DND-41 (cell line): ENCODE measurements at places on chromosomes 16 and 17.

DNA sequence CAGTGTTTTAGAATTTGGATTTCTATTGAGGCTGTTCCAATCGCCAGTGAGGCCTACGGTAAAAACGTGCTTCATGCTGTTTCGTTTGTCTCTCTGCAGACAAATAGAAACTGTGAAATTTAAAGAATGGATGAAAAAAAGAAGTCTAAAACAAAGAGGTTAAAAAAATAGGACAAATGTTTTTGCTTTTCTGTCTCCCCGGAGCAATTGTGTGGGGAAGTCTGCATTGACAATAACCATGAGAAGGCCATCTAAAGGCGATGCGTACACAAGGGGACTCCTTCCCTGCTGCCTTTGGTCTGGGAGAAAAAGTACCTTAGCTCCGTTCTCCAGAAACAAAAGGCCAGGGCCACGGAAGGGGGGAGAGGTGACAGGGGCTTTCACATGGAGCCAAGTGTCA lies 4.6 kb upstream of the ZFHX3 start:
- DNase-seq, result no peak

DNA sequence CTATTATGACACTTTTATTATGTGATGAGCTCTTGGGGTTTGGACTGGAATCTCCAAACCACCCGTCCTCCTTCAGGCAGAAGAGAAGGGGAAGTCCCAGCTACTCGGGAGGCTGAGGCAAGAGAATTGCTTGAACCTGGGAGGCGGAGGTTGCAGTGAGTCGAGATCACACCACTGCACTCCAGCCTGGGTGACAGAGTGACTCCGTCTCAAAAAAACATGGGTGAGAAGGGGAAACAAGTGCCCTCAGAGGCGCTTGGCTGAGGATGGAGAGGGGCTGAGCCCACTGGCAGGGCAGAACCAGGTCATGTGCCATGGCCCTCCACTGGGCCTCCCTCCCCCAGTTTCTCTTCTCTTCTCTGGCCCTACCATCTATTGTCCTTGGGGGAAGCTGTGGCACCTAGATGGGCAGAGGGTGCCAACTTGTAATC lies 120.9 kb upstream of the SMURF2 start:
- no peak for DNase-seq

- DNase-seq, result no peak
Observed at GRCh38 chr16:85856585-85856984, 42.4 kb upstream of the IRF8 start.

GRCh38 chr17:68559316-68559715 lies 41.9 kb downstream of the FAM20A start:
- DNase-seq, result no peak

- no peak for DNase-seq
Observed at GRCh38 chr17:12097326-12097725, 76.6 kb downstream of the MAP2K4 start.

DNA sequence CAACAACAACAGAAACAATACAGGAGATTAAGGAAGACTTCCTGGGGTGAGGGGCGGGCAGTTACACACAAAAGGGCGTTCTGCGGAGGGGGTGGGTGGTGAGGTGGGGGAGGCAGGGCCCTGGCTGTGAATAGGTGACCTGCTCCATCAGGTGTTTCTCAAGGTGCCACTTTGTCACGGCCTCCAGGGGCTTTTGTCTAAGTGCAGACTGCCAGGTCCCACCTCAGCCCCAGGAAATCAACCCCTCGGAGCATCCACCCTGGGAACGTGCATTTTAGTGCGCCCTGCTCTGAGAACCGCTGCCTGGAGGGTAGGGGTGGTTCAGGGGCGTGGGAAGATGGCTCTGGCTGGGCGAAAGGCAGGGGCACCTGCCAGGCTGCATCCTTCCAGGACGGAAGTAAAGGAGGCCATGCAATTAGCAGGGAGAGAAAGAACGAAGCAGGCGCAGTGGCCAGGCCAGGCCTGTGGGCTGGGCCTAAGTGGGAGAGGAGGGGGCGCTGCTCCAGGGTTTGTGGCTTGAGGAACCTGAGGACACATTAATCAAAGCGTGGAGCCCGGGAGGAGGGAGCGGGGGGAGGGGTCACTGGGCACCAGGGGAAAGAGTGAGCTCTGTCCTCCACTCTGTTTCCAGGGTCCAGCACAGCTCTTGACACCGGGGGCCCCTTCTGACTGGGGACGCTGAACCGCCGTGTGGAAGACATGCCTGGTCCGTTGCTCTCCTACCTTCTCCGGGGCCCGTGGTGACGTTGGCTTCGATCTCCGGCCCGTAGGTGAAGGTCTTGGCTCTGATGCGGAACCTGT lies 49.4 kb upstream of the CDC42EP4 start:
- no peak for DNase-seq

GRCh38 chr17:19410091-19410490 lies 941 bp upstream of the RNF112 start:
- DNase-seq, result no peak

GRCh38 chr16:73473713-73474112 lies 425.8 kb upstream of the ZFHX3 start:
- no peak for DNase-seq

DNA sequence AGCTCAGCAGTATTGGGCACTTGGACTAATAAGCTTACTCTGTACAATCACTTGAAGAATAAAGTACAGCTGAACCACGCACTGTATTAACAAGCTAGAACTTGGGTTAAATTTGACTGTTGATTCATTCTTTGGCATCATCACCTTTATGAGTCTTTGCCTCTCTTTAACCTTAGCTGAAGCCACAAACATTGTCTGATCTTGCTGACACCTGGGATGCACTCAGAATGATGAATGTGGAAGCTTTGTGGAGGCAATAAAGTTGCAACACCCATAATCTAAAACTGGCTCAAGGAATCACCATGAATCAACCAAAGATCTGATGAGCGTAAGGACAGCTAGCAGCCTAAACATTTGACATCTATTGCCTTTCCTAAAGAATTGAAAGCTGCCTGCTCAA lies 590.6 kb upstream of the SOX9 start:
- no peak for DNase-seq

DNA sequence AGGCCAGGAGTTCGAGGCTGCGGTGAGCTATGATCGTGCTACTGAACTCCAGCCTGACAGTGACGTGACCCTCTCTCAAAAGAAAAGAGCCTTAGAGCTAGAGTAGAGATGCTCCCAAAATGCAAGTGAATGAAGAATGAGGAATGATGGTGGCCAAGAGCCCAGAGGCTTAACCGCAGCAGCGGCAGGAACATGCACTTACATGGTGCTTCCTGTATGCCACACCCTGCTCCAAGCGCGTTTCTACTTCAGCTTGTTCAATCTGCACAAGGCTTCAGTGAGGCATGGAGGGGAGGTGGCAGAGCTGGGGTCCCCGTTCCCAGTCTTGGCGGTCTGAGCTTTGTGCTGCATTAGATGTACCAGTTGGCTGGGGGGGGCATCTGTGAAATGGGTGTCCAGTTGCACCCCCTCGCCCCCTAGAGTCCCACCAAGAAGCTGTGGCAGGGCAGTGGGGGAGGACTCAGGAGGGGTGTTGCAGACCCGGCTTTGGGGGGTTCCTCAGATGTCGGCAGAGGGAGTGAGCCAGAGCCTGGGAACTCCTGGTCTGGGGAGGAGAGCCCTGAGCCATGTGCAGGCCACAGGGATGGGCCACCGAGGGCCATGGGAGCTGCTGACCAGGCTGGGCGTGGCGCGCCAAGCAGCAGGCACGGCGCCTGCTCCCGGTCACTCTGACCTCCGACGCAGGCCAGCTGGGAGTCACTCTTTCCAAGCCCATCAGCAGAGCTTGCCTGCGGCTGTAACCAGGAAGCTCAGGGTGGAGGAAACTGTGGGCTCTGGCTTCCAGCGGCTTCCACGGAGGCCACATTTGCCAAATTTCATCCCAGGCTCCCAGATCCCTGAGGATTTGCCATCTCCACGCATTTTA lies 260.1 kb downstream of the PARN start:
- DNase-seq, result no peak

- no peak for DNase-seq
Observed at GRCh38 chr16:88295671-88296436, 86.9 kb upstream of the ZNF469 start.

DNA sequence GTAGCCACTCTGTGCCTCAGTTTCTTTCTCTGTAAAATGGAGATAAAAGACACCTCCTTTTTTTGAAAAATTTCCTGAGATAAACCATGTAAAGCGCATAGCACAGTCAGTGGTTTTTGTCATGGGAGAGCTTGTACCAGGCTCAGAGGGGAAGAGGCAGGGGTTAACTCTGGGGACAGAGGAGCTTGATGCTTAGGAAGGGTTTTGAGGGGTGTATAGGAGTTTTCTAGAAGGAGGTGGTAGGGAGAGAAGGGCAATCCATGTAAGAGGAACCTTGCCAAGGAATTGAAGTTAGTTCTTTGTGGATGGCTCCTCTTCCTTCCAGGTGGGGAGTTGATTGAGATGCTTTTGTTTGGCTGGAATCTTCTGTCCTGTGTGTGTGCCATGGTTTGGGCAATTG lies 131.9 kb upstream of the GSE1 start:
- DNase-seq, result no peak

- DNase-seq, result peak; percentile 72
Observed at GRCh38 chr17:57995076-57995956, 7.3 kb upstream of the VEZF1 start.

DNA sequence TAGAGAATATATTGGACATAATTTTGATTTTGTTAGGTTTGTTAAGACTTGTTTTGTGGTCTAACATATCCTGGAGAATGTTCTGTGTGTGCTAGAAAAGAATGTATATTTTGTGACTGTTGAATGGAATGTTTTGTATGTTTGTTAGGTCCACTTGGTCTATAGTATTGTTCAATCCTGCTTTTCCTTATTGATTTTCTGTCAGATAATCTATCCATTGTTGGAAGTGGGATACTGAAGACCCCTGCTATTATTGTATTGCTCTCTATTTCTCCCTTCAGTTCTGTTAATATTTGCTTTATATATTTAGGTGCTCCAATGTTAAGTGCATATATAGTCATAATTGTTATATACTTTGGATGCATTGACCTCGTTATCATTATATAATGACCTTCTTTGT lies 33.0 kb upstream of the NKD1 start:
- DNase-seq, result no peak

DNA sequence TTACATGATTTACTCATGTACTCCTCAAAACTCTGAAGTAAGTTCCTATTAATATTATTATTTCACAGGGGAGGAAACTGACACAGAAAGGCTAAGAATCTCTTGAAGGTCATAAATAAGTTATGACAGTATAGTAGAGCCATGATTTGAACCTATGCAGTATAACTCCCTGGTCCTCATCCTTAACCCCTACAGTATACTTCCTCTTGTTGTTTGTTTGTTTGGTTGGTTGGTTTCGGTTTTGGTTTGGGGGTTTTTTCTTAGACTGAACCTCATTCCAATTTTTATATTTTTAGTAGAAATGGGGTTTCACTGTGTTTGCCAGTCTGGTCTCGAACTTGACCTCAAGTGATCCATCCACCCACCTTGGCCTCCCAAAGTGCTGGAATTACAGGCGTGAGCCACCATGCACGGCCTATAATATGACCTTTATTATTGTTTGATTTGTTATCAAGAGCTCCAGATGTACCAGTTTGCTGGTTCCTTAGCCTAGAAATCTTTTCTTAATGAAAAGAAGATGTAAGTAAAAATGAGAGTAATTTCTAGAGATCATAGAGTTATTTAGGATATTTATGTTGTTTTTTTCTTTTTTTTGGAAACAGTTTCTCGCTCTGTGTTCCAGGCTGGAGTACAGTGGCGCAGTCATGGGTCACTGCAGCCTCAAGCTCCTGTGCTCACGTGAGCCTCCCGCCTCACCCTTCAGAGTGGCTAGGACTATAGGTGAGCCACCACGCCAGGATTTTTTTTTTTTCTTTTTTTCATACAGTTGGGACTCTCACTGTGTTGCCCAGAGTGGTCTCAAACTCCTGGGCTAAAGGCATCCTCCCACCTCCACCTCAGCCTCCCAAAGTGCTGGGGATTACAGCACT lies 4.8 kb downstream of the PRR11 start:
- no peak for DNase-seq

DNA sequence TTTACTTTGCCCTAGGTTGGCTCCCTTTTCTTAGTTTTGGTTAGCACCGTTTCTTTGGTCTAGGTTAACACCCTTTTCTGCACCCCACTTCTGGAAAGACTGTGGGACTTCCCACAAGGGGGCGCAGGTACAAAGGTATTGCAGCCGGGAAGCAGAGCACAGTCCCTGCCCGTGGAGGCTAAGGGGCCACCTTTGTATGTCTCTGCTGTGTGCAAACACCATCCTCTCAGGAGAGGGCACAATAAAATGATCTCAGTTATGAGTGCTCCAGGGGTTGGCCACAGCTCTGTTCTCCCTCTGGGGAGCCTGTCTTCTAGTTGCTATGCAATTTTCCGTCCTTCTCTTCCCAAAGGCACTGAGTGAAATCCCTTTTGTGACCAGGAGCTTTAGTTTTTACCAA lies 28.4 kb upstream of the TMC5 start:
- DNase-seq, result peak; percentile 46

DNA sequence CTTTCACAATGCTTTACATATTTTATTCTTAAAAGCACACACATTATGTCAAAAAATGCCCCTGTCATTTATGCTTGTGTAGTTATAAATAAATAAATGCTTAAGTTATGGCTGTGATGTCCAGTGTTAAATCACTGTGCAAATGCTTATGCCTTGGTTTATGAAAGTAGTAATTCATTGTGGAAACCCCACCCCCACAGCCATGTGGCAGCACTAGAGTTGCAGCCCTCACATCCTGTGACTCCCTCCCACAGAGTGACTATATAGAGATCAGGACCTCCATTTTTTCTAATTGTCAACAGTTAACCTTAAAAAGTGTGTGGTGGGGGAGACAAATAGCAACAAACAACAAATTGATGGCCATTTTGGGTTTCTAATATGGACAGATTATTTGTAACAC lies 2.4 kb downstream of the SKAP1 start:
- DNase-seq, result no peak

GRCh38 chr16:47986031-47986430 lies 169.8 kb downstream of the ABCC12 start:
- no peak for DNase-seq

GRCh38 chr16:86221085-86221484 lies 289.2 kb upstream of the FOXF1 start:
- DNase-seq, result no peak

DNA sequence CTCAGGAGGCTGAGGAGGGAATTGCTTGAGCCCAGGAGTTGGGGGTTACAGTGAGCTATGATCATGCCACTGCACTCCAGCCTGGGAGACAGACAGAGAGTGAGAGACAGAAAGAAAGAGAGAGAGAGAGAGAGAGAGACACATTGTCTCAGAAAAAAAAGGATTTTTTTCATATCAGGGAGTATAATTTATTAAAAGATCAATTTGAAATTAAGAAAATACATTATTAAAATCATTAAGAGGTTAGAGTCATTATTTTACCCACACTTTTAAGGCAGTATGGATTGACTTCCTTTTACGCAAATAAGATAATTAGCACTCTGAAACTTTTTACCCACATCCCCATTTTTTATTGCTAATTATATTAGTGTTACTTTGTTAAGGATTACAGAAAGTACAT lies 804.3 kb downstream of the CDH11 start:
- no peak for DNase-seq

- DNase-seq, result peak; percentile 7
Observed at GRCh38 chr17:10744501-10745000, 14.7 kb upstream of the TMEM220 start.

DNA sequence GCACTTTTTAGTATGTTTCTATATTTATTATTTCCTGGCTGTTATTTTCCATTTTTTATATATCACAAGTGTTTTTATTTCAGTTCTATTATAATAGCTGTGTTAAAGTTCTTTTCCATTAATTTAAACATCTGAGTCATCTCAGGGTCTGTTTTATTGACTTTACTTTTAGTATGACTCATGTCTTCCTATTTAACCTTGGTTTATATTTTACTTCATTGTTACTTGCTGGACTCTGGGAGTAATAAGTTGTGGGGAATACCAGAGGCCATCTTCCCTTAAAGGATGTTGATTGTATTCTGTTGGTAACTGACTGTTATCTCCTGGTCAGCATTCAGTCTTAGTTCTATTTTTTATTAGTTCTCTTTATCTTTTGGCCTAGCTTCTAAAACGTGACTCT lies 1508.2 kb downstream of the CDH11 start:
- no peak for DNase-seq
